ENCODE measurements at places on chromosomes 3 and 15.

GRCh38 chr15:99167640-99168039 lies 62.8 kb downstream of the SYNM start:
- no peak overlapping the region for H3K4me3 ChIP-seq
- no peak overlapping the region for H3K27ac ChIP-seq
- no peaks in the 10 kb centered on the region for H3K27me3 ChIP-seq
- DNase-seq, result no peak
- no peaks in the 10 kb centered on the region for H3K36me3 ChIP-seq

DNA sequence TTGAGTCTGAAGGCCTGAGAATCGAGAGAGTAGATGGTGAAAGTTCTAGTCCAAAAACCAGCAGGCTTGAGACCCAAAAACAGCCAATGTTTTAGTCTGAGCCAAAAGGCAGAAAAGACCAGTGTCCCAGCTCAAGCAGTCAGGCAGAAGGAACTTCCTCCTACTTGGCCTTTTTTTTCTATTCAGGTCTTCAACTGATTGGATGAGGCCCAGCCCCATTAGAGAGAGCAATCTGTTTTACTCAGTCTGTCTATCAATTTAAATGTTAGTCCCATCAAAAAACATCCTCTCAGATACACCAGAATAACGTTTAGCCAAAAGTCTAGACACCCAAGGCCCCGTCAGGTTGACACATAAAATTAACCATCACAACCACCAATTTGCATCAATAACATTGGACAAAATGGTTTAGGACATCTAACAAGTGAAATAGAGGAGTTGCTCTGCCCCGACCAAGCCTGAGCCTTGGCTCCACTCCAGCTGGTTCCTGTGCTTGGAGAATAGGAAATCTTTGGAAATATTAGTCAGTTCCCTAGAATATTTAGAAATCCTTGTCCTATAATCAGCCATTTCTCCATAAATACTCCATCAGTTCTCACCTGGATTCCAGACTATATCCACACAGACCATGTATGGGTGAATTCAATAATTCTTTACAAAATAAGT lies 51.4 kb upstream of the LIPC start:
- no peaks in the 10 kb centered on the region for H3K27me3 ChIP-seq
- no peak overlapping the region for H3K4me3 ChIP-seq
- H3K4me1 ChIP-seq, result peaks cover 5% of the 10 kb centered on the region
- no peak for DNase-seq
- H3K36me3 ChIP-seq, result peaks cover 5% of the 10 kb centered on the region

- no peaks in the 10 kb centered on the region for H3K36me3 ChIP-seq
- no peak overlapping the region for H3K27ac ChIP-seq
- H3K27me3 ChIP-seq, result no peaks in the 10 kb centered on the region
- H3K4me1 ChIP-seq, result no peaks in the 10 kb centered on the region
Measured at GRCh38 chr3:17261627-17262369, 377.0 kb downstream of the PLCL2 start.

DNA sequence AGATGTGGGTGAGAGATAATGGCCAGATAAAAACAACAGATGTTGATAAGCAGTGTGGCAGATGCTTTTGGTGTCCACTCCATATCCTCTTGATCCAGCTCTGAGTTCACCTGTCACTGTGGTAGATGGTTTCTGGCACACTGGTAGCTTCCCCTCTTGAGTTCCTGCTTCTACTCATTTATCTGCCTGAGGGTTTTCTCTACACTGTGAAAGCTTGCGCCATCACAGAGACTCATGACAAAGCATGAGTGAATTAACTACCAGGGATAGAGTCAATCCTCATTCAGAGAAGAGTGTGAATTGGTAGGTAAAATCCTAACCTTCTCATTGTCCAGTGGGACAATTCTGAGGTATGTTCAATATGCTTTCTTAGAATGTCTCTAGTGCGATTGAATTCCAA lies 50.0 kb upstream of the ARHGEF26 start:
- no peak overlapping the region for H3K27ac ChIP-seq
- H3K27me3 ChIP-seq, result no peaks in the 10 kb centered on the region
- H3K4me1 ChIP-seq, result no peaks in the 10 kb centered on the region

DNA sequence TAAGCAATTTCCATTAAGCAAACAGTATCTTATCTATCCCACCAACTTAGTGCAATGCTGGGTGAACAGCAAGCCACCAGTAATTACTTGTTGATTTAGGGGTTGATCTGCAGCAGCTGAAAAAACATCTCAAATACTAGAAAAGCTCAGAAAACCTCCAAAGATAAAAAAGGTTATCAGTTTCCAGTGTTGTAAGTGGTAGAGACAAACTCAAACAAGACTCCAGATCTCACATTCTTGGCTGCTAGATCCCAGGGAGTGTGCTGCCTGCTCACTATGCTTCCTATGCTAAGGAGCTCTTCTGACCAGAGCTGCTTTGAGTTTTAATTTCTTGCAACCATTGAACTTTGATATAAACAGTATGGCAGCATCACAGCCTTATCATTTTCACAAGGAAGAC lies 11.3 kb downstream of the B3GALNT1 start:
- no peaks in the 10 kb centered on the region for H3K27me3 ChIP-seq
- no peak for DNase-seq
- no peak overlapping the region for H3K27ac ChIP-seq
- H3K4me1 ChIP-seq, result no peaks in the 10 kb centered on the region
- no peaks in the 10 kb centered on the region for H3K36me3 ChIP-seq
- no peak overlapping the region for H3K4me3 ChIP-seq

GRCh38 chr3:55014906-55015305 lies 87.0 kb upstream of the LRTM1 start:
- no peak overlapping the region for H3K27ac ChIP-seq
- no peak overlapping the region for H3K4me3 ChIP-seq
- no peaks in the 10 kb centered on the region for H3K27me3 ChIP-seq
- H3K4me1 ChIP-seq, result no peaks in the 10 kb centered on the region
- no peak for DNase-seq

DNA sequence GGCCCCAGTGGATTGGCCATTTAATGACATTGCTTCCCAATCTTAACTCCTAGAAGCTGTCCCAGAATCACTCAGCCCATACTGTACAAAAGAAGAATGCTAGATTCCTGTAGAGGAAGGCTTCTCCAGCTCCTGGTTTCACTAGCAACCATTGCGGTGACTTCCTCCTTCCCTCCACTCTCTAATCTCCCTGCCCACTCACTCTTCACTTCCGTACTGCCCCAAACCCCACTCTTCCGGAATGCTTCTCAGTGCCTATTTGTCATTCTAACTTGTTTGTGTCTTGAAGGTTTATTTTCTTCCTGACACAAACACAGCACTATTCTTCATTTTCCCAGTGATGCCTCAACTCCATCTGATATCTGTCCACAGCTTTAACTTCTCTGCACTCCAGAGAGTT lies 97.1 kb upstream of the SPATA16 start:
- no peak overlapping the region for H3K27ac ChIP-seq
- no peak for DNase-seq
- H3K4me3 ChIP-seq, result no peak overlapping the region
- no peaks in the 10 kb centered on the region for H3K27me3 ChIP-seq
- H3K36me3 ChIP-seq, result no peaks in the 10 kb centered on the region

DNA sequence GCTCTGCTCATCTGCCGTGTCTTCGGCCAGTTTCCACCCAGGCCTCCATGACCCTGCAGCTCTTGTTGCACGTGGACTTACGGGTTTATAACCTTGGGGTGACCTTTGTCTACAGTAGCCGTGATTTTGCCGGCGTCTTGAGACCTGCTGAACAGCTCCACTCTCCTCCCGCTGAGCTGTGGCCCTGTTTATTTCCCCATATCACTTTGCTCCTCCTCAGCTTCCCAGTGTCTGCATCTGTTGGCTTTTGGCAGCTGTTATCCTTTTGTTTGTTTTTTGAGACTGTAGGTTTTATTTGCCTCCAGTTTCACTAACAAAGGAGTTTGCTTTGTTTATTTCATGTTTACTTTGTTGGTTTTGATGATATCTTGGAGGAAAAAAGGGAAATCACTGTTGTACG lies 29.3 kb upstream of the SLC28A1 start:
- DNase-seq, result no peak
- H3K4me1 ChIP-seq, result no peaks in the 10 kb centered on the region
- no peak overlapping the region for H3K4me3 ChIP-seq
- H3K36me3 ChIP-seq, result no peaks in the 10 kb centered on the region
- no peak overlapping the region for H3K27ac ChIP-seq

GRCh38 chr3:127884041-127884440 lies 31.0 kb upstream of the KBTBD12 start:
- H3K4me3 ChIP-seq, result no peak overlapping the region
- no peaks in the 10 kb centered on the region for H3K36me3 ChIP-seq
- peaks cover 4% of the 10 kb centered on the region for H3K4me1 ChIP-seq
- no peak for DNase-seq

Data from natural killer cell treated with Interleukin-12 subunit alpha and Interleukin-12 subunit beta and Interleukin-15 and Interleukin-18, amount 100 ng/mL, for 72 hours (primary cell).